Right renal cortex interstitium (tissue), 3 donors: ENCODE measurements at places on chromosomes 7 and 10.

DNA sequence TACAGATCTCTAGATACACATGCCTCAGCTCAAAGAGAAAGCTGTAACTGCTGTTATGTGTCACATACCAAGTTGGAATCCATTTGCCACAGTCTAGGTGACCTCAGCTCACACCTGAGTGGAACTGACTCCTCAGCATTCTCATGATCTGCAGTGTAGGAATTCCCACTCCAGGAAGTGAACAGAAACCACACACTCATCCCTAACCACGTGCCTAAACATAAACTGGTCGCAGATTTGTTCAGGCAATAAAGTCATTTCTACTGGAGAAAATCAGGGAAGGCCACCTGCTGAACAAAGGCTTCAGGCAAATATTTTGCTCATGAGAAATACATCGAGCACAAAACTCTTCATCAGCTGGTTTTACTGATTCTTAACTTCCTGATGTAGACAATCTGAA is 23.0 kb upstream of the ZMYND11 start:
- no peak for DNase-seq

DNA sequence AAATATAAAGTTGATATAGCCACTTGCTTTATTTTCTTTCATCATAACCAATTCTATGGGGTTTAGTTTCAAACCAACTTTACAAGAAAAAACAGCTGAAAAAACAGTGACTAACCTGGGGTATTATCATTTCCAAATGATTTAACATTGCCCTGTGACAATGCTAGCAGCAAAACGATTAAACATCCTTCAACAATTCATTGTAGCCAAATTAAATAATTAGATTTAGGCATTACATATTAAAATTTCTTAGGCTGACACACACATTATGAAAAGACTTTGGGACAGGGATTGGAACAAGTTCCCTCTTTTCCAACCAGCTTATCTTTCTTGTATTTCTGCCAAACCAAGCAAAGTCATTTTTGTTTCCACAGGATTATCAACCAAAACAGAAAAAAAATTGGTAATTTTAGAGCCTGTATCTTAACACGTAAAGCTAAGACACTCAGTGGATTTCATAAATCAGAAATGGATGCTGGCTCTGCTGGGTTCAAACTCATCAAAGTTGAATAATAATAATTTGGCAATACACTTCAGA is 84.0 kb downstream of the SEMA3D start:
- DNase-seq: no peak

DNA sequence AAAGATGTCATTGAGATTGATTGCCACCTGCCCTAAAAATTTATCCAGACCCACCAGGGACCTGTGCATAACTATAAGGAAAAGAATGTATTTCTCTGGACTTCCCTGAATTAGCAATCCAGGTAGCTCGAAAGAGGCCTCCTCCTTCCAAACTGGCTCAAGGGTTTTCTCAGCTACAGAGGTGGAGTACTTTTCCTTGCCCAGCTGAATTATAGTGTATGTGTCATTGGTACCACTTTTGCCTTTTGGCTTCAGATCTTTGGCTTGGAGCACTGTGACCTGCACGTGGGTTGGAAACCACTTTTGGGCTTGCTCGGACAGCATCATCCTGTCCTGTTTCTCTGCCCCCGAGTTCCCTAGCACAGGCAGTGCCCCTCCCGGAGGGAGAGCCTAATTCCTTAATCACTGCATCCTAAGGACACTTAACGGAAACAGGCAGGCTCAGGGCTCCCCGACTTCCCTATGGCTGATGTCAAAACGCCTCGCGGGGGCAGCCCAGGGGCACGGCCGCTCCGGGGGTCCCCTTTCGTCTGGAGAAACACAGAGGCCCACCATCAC is 825 bp downstream of the RAB11FIP2 start:
- DNase-seq: no peak

GRCh38 chr7:46713868-46714596 is 793.0 kb upstream of the IGFBP3 start:
- peak; percentile 46 for DNase-seq

DNA sequence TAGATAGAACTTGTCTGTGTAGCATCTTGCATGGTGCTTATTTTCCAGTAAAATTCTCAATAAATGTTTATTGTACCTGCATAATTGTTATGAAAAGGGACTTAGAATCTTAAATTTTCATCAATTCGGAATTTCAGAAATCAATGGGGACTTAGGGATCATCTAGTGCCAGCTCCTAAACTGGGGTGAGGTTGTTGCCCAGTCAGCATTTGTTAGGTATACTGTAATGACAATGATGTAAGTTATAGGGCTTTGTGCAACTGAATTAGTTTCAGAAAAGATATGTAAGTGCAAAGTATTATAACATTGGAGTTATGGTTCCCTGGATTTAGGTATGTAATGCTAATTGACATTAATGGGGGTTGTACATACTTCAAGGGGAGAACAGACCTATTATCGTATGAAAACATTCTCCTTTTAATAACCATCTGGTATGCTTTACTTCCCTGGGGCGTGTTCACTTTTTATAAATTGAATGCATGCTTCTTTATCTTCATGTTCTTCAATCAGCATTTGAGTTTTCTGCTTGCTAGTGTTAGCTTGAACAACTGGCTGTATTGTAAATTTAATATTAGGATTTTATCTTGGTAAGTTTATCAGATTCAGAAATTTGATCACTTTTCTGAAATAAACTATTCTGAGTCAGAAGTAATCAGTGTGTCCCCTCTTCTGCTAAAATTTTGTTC is 270.3 kb downstream of the BBS9 start:
- DNase-seq: no peak

DNA sequence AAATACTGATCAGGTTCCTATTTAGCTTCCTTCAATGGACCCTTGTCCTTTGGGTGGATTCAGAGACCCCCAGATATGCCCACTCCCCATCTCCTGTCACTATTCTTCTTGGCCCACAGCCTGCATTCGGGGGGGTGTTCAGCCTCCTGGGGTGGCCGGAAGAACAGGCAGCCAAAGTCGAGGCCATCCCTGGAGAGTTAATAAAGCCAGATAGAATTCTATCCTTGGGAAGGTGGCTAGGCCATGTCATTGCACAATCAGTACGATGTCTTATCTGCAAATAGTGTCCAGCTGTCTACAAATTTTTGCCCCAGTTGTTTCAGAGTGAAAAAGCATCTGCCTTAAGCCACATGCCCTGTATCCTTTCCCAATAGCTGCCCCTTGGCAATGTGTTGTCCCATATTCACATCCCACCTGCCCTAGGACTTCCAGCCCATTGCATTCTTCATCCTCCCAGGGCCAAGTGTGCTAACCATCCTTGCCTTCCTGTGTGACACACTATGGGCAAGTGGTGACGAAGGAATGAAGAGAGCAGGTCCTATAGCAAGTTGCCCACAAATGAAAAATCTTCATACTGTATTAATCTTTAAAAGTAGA is 9.9 kb upstream of the FAM107B start:
- no peak for DNase-seq

DNA sequence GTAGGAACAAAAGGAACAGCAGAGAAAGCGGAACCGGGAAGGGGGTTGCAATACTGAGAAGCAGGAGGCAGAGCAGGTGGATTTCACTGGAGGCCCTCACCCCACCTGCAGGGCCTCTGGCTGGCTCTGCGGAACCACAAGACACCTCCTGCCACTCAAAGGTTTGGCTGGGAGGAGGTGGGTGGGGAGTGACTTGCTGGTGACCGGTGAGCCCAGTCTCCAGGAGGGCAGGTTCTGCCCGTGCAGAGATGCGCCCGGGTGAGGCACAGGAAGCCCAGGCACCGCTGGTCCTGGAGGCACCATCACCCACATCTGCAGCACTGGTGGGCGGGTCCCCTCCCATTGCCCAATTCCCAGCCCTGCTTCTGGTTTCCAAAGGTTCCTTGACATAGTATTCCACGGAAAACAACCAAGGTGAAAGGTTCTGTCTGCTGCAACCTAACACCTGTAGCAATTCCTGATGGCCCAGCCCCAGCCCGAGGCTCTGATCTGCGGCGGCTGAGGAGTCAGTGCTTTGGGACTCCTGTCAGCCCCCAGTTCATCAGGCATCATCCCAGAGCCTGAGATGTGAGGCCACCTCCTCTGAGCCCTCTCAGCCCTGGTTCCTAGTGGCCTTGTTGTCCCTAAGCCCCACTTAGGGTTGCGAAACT is 64.4 kb downstream of the CALML3 start:
- DNase-seq: no peak

DNA sequence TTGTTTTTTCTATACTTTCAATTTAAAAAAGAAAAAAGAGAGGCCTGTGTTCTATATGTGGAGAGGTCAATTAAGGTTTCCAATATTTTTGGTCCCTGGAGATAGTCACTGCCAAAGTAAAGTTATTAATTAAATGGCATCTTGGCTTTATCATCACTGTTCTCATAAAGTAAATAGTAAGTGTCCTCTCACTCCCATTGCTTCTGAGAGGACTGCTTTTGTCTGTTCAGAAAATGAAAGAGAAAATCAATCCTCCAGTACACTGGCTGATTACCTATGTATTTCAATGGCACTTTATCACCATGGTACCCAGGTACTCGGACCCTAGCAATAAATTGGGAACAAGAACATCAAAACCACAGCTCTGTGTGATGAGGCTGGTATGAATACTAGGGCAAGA is 94.0 kb downstream of the RNLS start:
- DNase-seq: no peak

DNA sequence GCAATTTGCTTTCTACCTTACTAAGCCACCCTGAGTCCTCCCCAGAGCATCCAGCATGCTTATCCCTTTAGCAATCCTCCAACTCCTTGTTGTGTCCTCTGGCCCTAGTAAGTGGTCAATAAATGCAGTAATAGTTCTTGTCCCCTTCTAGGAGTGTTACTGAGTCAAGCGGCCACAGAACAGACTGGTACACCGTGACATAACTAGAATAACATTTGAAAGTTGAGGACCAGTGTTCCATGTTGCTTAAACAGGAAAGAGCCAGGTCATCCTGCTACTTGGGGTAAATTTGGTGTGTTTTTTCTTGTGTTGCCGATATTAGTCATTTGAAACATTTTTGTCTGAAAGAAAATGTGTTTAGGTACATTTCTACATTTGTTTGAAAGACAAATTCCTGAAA is 4.8 kb upstream of the CDK6 start:
- no peak for DNase-seq

GRCh38 chr10:70804421-70804808 is 11.3 kb upstream of the SGPL1 start:
- no peak for DNase-seq

- DNase-seq: peak; percentile 48
Observed at GRCh38 chr7:55366461-55367070, 1.4 kb downstream of the LANCL2 start.
